ENCODE measurements at places on chromosomes 6 and 20. TPM values are rescaled to one million over a fixed set of nuclear protein-coding genes. Genes with fewer than 3 reads are reported as not detected.
A peak's percentile ranks its signal among the peaks of the same experiment; 100 is the strongest.

Gene RIPOR2
- 0.83 TPM for total RNA-seq

DNA sequence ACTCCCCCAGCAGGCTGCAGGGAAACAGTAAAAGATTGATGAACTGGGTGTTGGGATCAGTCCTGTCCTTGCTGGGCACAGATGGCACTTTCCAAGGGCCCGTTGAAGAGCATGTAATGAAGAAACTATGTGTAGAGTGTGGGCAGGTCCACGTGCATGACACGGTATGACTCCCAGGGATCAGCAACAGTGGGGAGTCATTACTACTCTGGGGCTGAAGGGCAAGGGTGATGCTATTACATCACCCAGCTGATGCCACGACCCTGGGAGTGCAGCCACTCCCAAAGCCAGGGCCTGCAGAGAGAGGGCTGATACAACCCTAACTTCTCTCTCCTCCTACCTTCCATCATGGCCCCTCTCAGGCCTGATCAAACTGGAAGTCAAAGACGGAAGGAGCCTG lies 20.1 kb downstream of the KCNK17 start:
- no peak for DNase-seq

- DNase-seq: no peak
Observed at GRCh38 chr6:165404296-165404695, 94.9 kb upstream of the C6orf118 start.

GRCh38 chr6:168618546-168619315 lies 177.7 kb downstream of the SMOC2 start:
- no peak for DNase-seq

- DNase-seq: no peak
Observed at GRCh38 chr6:106417572-106418147, 57.1 kb downstream of the CRYBG1 start.

GRCh38 chr6:125258651-125259353 lies 43.0 kb downstream of the HDDC2 start:
- peak; percentile 44 for DNase-seq

DNA sequence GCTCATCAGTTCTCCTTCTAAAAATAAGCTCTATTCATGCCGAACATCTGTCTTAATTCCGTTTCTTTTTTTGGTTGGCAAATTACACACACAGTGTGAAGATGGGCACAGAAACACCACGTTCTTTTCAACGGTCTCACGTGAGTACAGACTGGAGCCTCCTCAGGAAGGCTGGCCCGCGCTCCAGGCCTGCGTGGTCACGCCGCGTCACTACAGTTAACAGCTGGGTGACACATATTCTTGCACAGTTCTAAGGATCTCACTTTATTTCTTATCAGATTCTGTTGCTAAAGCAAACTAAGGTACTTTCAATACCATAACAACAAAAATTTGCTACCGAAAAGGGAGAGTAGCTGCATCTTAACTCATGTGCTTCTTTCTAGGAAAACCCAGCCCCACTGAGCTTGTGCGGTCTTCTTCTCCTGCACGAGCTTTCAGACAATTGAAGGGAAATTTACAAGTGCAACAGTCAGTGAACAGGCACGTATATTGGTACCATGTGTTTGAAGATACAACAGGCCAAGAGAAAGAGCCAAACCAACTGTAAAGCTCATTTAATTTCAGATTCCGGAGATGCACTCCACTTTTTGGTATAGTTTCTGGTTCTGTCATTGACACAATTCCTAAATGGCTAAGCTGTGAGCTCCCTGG lies 55.6 kb upstream of the MPC1 start:
- no peak for DNase-seq

DNA sequence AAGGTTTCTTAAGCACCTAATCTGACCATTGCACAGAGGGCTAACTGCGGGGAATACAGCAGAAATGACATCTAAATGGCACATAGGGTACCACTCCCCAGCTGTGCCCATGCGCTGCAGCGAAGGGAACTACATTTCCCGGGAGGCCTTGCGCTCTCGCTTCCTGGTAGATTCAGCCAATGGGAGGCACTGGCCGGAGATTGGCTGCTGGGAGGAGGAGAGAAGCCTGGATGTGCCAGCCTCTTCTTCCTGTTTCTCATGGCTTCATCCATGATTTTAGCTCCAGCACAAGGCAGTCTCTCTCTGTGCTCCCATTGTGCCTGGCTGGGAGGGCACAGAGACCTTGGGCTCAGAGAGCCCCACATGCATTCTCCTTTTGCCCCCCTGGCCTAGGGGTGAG lies 101.7 kb upstream of the FOXA2 start:
- DNase-seq: peak; percentile 61

- DNase-seq: no peak
Observed at GRCh38 chr20:20089018-20089417, 36.7 kb downstream of the CFAP61 start.

DNA sequence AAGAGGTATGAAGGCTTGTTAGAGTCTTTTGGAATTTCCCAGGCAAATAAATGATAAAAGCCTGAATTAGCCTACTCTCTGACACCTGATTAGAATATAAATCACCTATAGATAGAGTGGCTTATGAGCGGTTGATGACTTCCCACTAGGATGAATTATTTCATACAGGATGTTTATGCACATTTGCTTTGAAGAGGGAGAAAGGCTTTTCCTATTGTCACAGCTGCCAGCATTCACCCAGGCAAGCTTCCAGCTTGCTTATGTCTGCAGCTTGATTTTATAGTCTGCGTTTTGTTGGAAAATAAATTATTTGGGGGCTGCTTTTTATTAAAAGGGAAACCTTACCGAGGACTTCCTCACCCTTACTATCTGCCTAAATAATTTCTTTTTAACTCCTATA lies 51.3 kb upstream of the EIF2S2 start:
- no peak for DNase-seq

GRCh38 chr20:3209257-3209945 lies at the start of gene ITPA:
TSS of gene ITPA (plus strand) at chr20:3209498. CDS start at chr20:3209552, 54 bp downstream.
- DNase-seq: peak; percentile 20

DNA sequence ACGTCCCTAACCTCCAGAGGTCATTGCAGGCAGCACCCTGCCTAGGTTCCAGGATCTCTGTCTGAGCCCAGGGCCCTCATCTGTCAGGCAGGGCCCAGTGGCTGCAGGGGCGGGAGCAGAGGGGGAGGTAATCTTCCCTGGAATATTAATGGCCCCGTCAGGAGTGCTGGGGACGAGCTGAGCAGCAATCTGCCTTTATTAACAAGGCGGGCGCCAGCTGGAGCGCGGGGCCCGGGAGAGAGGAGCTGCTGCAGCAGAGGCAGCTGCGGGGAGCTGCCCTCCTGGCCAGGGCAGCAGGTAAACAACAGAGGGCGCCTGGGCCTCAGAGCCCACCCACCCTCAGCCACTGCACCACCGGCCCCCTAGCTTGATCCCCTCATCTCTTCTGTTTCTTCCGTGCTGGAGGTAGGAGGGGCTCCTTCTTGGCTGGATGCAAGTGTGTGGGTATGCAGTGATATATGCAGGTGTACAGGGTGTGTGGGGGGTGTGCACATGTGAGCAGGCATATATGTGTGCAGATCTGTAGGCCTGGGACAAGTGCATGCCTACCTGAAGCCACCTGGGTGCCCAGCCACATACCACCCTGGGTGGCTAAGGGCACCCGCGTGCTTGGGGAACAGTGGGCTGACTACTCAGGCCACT lies 131.8 kb upstream of the MLN start:
- DNase-seq: no peak

- DNase-seq: no peak
Observed at GRCh38 chr6:161830866-161831616, 557.2 kb upstream of the AGPAT4 start.

- DNase-seq: no peak
Observed at GRCh38 chr6:5174756-5175549, 85.8 kb downstream of the LYRM4 start.

- peak; percentile 79 for DNase-seq
Observed at GRCh38 chr6:83127976-83128375, 60.5 kb downstream of the DOP1A start.

Gene IL22RA2
- not detected for total RNA-seq

GRCh38 chr6:167267921-167268401 lies 23.2 kb upstream of the UNC93A start:
- no peak for DNase-seq
